H1 (cell line): ENCODE measurements at places on chromosomes 4 and X. TPM values are rescaled to one million over a fixed set of nuclear protein-coding genes. Genes with fewer than 3 reads are reported as not detected.

- DNase-seq = no peak
These were observed 28.2 kb downstream of the TAPT1 start for GRCh38 chr4:16197876-16198665.

MMRN1 gene
- not detected in 2 replicates for total RNA-seq

- no peak for DNase-seq
These were observed 82.9 kb upstream of the EXOC1L start for GRCh38 chr4:55736605-55737183.

DNA sequence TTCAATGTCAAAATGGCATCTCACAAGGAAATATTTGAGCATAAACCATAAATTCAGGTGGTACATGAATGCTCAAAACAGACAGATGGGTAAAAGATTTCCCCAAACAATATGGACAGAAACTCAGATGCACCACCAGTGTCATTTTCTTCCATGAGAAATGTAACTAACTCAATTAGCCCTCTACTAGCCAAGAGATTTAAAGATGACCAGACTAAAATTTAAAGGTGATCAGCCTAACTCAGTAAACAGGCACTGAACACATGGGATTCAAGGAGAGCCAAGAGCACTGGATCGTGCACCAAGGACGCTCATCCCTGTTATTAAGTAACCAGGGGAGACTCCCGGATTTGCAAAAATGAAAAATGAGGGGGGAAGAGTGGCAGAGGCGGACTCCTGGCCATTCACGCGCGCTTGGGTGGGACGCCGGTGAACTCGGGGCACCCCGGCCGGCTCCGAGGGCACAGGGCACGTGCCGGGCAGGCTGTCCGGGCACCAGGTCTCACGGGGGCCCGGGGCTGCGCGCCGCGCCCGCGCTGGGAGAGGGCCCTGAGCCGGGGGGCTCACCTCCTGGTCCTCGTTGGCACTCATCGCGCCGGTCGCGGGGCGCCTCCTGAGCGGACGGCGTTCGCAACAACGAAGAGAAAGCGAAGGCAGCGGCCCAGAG lies 490 bp downstream of the RWDD4 start:
- peak; percentile 67 for DNase-seq

- DNase-seq = peak; percentile 67
These were observed 669 bp downstream of the TMEM150C start for GRCh38 chr4:82560853-82561785.

GRCh38 chr4:110633358-110634341 lies 10.8 kb upstream of the PITX2 start:
- no peak for DNase-seq

TMEM156 gene
- total RNA-seq = not detected in 2 replicates

DNA sequence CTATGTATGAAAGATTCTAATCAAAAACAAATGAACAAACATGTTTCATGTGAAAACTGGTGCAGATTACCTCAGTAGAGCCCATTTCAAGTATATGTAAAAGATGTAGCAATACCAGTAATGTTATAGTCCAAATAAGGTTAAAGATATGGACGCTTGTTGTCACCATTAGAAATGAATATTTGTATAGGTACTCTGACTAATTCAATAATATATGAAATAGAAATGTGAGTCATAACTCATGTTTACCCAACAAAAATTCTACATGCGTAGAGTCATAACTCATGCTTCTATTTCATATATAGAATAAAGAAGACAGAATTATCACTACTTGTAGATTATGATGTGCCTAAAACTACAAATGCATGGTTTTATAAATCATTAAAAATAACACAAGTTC lies 739.1 kb upstream of the DIAPH2 start:
- no peak for DNase-seq
